ENCODE measurements at places on chromosomes 2 and 18.
A peak's percentile ranks its signal among the peaks of the same experiment; 100 is the strongest.

- no peak for DNase-seq
These were observed 451.4 kb downstream of the PID1 start for GRCh38 chr2:228819701-228820100.

DNA sequence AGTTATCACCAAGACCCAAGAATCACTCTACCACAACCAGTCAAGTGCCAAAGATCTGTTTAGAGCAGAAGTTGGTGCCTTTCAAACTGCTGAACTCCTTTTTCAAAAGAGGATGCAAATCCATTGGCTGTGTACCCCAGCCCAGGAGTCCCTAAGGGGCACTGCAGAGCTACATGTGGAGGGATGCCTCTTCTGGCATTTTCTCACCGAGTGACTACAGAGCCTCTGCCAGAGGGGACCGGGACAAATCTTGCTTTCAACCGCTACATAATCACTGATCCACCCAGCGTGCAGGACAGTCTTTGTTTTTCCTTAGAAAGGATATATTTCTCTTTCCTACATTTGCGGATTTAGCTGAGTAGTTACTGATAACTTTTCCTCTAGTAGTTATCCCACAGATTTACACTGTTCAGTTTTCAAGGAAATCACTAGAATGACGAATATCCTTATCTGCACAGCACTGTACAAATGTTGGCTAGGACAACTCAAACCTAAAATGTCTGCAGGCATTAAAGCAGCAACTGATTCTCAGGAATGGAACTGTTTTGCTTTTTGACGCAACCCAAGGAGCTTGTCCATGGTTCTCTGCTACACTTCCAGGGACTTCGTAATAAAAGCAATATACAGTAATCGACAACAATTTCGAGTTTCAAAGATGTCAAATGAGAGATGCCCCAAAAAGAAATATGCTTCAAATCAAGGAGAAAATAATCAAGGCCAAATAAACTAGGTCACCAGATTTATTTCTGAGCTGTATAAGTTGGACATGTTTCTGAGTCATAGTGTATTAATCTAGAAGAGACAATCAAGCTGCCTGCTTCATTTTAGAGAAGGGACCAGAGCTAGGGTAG is 24.1 kb downstream of the EPB41L3 start:
- no peak for DNase-seq

GRCh38 chr2:23637011-23637778 is 252.2 kb downstream of the KLHL29 start:
- no peak for DNase-seq

- peak; percentile 3 for DNase-seq
These were observed 104.6 kb upstream of the EPHA4 start for GRCh38 chr2:221676566-221677172.

DNA sequence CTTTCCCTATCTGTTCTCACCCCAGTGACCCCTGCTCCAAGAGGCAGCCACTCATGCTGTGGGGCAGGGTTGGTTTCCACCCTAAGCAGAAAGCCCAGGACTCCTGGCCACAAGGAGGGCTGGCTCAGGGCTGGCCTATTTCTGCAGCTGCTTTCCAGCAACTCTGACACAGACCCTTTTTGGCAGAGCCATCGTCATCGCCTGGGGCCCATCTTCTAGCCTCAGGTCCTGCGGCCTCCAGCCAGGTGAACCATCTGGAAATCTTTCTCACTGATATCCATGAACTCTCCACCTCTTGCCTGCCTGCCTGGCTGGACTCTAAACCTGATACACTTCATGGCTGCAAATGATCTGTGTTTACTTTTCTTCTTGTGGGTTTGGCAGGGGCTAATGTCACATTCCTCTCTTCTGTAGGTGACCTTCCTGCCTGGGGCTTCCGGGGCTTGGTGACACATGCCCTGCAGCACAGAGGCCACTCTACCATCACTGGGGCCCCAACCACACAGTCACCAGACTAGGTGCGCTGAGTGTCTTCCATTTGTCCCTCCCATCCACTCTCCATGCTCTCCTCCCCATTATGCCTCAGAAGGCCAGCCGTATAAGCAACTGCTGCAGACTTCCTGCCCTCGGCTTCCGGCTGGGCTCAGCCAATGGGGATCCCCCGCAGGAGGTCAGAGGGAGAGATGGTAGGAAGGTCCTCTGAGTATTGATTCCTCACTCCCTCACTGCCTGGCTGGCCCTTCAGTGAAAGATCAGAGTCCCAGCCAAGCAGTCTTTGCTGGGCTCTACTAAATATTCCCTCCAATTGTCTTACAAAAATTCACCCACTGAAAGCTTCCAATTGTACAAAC is 9.7 kb upstream of the COPS8 start:
- no peak for DNase-seq
